ENCODE measurements at places on chromosomes 7 and 10.

- DNase-seq, result no peak
Observed at GRCh38 chr7:92748495-92748894, 87.9 kb downstream of the CDK6 start.

- no peak for DNase-seq
Observed at GRCh38 chr7:40192036-40192435, 57.2 kb downstream of the SUGCT start.

- DNase-seq, result no peak
Observed at GRCh38 chr10:114995468-114996247, 57.7 kb downstream of the TRUB1 start.

- no peak for DNase-seq
Observed at GRCh38 chr10:115720121-115720520, 552.9 kb downstream of the GFRA1 start.

DNA sequence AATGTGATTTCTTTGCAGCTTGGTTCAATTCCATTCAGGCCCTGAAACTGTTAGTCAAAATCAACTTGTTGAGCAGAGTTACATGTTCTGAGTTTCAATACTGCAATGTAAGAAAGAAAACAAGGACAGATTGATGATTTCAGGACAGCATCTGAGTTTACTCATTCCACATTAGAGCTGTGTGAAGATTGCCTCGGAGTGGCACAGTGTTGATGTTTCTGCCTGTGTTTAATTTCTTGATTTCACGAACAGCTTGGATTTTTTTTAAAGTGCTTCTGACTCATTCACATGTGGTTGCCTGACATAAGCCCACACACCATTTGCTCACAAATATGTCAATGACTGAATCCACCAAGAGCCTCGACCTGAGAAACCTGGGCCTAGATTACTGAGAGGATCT is 101.2 kb upstream of the PARD3 start:
- DNase-seq, result no peak

DNA sequence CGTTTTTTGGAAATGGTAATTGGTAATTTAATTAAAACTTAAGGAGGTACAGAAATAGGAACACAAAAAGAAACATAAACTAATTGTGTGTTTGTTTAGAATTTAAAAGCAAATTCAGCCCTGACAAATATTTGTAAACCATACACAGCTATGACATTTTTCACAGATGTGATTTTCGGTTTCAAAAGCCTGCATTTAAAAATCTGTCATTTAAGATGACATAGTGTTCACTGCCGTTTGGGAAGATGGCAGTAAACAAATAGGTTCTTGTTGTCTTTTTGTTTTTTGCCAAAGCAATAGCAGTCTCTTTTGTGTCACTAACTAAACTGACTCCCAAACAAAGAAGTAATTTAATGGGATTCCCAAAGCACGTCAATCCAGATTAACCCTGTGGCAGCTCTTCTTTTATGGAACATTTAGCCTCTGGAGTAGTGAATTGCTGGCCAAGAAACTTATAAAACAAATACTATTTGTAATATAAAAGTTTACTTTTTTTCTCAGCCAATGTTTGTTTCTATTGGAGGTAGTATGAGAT is 697.6 kb downstream of the PHTF2 start:
- no peak for DNase-seq

- DNase-seq, result peak; percentile 62
Observed at GRCh38 chr10:122374859-122375678, 561 bp downstream of the PLEKHA1 start.

DNA sequence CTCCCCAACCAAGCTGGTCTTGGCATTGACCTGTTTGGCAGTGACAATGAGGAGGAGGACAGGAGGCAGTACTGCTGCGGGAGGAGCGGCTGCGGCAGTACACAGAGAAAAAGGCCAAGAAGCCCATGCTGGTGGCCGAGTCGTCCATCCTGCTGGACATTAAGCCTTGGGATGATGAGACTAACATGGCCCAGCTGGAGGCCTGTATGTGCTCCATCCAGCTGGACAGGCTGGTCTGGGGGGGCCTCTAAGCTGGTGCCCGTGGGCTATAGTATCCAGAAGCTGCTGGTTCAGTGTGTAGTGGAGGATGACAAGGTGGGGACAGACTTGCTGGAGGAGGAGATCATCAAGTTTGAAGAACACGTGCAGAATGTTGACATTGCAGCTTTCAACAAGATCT is 39.1 kb upstream of the ZNF273 start:
- DNase-seq, result no peak

DNA sequence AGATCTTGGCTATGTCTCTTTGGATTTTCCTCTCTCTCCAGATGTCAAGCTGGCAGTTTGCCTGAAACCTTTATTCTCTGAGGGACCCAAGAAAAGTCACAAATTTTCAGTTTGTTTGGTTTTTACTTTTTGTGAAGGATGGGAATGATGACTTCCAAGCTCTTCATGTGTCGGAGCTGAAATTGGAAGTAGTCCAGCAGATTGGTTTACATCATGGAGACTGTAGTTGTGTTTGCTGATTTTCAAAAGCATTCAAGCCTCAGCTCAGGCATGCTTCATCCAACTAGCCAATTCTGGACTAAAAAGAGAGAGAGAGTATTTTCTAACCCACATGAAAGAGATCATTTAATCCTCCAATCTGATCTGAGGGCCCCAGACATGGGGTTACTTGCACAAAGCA is 326.2 kb upstream of the AUTS2 start:
- no peak for DNase-seq

DNA sequence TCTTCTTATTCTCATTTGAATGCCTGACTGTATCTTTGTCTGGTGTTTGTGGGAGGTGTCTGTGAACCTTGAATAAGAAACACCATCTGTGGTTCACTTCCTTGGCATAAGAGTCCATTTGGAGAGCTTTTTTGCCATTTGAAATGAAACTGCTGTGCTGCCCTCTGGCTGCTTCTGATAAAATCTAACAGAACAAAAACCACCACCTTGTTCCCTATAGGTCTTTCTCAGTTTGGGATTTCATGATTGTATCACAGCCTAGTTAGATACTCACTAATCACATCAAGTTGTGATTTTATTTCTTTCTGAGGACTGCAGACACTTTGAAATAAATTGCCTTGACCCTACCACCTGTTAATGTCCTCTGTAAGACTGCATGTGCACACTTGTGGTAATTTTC is 102.7 kb upstream of the FAM13C start:
- DNase-seq, result no peak

Measured in stimulated activated CD8-positive, alpha-beta memory T cell treated with anti-CD3 and anti-CD28 coated beads, Interleukin-15, amount 100 ng/mL, for 4 hours (primary cell).